Stomach (tissue), 19 donors: ENCODE measurements at places on chromosomes 3 and 15. TPM values are rescaled to one million over a fixed set of nuclear protein-coding genes. Genes with fewer than 3 reads are reported as not detected.
A peak's percentile ranks its signal among the peaks of the same experiment; 100 is the strongest.

DNA sequence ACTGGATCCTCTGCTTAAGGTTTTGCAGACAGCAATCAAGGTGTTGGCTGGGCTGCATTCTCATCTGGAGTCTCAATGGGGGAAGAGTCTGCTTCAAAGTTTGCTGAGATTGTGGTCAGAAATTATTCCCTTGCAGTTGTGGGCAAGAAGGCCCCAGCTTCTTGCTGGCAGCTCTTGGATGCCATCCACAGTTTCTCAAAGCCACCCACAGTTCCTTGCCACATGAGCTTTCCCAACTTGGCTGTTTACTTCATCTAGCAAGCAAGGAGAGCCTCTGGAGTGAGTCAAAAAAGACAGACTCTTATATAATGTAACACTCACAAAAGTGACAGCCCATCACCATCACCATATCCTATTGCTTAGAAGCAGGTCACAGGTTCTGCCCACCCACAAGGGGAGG is 62.1 kb upstream of the ABHD2 start:
- peaks cover 3% of the 10 kb centered on the region for H3K27me3 ChIP-seq
- H3K4me1 ChIP-seq: no peaks in the 10 kb centered on the region
- no peak for DNase-seq
- no peak overlapping the region for H3K4me3 ChIP-seq

- peaks cover 8% of the 10 kb centered on the region for H3K4me1 ChIP-seq
- H3K36me3 ChIP-seq: no peaks in the 10 kb centered on the region
- no peaks in the 10 kb centered on the region for H3K27me3 ChIP-seq
Observed at GRCh38 chr3:140529096-140529495, 148.8 kb upstream of the TRIM42 start.

DNA sequence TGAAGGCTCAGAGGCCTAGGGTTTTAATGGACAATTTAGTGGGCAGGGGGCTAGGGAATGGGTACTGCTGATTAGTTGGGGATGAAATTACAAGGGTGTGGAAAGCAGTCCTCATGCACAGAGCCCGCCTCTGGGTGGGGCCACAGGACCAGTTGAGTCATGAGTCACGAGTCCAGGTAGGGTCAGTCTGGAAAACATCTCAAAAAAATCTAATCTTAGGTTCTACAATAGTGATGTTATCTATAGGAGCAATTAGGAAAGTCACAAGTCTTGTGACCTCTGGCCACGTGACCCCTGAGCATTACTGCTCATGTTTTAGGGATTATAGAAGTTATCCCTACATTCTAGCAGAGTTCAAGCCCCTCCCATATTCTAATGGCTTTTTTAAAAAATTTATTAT is 18.6 kb upstream of the IREB2 start:
- no peaks in the 10 kb centered on the region for H3K36me3 ChIP-seq
- no peaks in the 10 kb centered on the region for H3K4me1 ChIP-seq
- H3K4me3 ChIP-seq: no peak overlapping the region

DNA sequence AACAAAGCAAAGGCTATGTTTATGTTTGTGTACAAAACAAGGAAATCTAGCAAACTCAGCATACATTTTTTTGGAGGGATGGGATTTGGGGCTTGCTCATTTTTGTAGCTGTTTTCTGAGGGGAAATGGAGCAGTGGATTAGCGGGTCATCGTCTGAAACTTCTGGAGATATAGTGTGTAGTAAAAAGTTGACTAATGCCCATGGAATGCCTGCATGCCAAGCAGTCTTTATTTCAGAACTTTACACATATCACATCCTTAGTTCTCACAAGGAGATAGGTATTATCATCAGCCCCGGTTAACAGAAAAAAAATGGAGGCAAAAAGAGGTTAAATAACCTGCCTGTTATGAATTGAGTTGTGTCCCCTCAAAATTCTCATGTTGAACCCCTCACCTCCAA is 47.1 kb downstream of the ATP13A4 start:
- H3K4me1 ChIP-seq: no peaks in the 10 kb centered on the region
- H3K4me3 ChIP-seq: no peak overlapping the region
- DNase-seq: no peak
- no peak overlapping the region for H3K27ac ChIP-seq

GRCh38 chr15:43943511-43943910 is 116.7 kb downstream of the WDR76 start:
- H3K4me3 ChIP-seq: no peak overlapping the region
- no peaks in the 10 kb centered on the region for H3K4me1 ChIP-seq
- no peak overlapping the region for H3K27ac ChIP-seq
- H3K36me3 ChIP-seq: no peaks in the 10 kb centered on the region
- no peaks in the 10 kb centered on the region for H3K27me3 ChIP-seq

DNA sequence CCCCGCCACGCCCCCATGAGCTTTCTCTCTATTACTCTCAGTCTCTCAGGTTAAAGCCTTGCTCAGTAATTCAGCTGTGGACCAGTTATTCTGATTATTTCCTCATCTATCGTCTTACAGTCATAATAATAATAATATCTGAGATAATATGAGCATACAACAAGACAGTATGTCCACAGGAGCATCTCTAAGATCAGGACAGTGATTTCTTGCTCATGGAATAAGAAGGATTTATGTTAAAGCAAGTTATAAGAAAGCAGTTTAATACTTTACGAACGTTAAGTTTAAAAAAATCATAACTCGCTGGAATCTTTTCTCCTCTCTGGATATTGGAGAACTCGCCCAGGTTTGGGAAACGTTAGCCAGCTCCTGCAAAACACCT is 643 bp upstream of the LMCD1 start:
- DNase-seq: no peak
- peak overlapping the region; percentile 90 for H3K27ac ChIP-seq
- no peaks in the 10 kb centered on the region for H3K27me3 ChIP-seq
- no peaks in the 10 kb centered on the region for H3K36me3 ChIP-seq
- H3K4me1 ChIP-seq: peaks cover 50% of the 10 kb centered on the region

GRCh38 chr15:69691307-69692015 is 238.8 kb downstream of the RPLP1 start:
- H3K27me3 ChIP-seq: no peaks in the 10 kb centered on the region
- no peak for DNase-seq
- H3K27ac ChIP-seq: no peak overlapping the region
- no peaks in the 10 kb centered on the region for H3K4me1 ChIP-seq
- H3K36me3 ChIP-seq: no peaks in the 10 kb centered on the region

- peaks cover 32% of the 10 kb centered on the region for H3K36me3 ChIP-seq
- no peak for DNase-seq
- H3K4me3 ChIP-seq: no peak overlapping the region
- no peaks in the 10 kb centered on the region for H3K27me3 ChIP-seq
Observed at GRCh38 chr15:22810853-22811338, 24.5 kb downstream of the NIPA1 start.

- no peak overlapping the region for H3K4me3 ChIP-seq
- no peak overlapping the region for H3K27ac ChIP-seq
- H3K36me3 ChIP-seq: peaks cover 82% of the 10 kb centered on the region
- peaks cover 49% of the 10 kb centered on the region for H3K4me1 ChIP-seq
- no peaks in the 10 kb centered on the region for H3K27me3 ChIP-seq
Observed at GRCh38 chr3:184578822-184579221, 17.2 kb downstream of the EPHB3 start.

DNA sequence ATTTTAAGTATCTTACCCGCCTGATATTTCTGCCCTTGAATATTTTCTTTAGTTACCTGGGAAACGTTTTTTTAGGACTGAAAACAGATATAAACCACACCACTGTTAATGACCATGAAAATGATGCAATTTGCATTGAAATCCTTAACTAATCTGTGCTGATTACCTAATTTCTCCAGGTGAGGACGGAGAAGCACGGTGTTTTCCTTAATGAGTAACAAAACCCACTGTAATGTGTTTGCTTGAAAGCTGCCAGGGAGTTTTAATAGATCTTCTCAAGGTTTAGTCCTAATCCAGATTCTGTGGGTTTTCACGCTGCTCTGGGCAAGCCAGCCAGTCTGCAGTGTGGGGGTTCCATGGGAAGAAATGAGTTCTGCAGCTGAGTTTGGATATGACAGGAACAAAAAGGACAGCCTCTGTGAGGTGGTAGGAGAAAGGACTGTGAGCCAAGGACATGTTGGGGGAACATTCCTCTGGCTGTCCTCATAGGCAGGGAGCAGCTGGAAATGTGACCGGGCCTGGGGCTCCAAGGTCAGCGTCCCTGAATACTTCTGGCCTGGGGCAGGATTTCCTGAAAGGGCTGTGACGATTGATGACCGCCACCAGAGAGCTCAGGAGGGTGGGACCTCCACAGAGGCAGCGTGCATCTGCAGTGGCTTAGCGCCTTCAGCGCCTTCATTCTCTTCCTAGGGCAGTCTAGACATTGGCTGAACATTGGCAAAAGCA is 18.6 kb downstream of the THSD4 start:
- no peaks in the 10 kb centered on the region for H3K27me3 ChIP-seq
- H3K27ac ChIP-seq: no peak overlapping the region
- H3K36me3 ChIP-seq: no peaks in the 10 kb centered on the region
- peaks cover 27% of the 10 kb centered on the region for H3K4me1 ChIP-seq

GRCh38 chr15:40081691-40082194 is 26.9 kb downstream of the BMF start:
- H3K27me3 ChIP-seq: no peaks in the 10 kb centered on the region
- H3K4me1 ChIP-seq: peaks cover 22% of the 10 kb centered on the region
- DNase-seq: peak; percentile 72
- H3K4me3 ChIP-seq: peak overlapping the region; percentile 26

DNA sequence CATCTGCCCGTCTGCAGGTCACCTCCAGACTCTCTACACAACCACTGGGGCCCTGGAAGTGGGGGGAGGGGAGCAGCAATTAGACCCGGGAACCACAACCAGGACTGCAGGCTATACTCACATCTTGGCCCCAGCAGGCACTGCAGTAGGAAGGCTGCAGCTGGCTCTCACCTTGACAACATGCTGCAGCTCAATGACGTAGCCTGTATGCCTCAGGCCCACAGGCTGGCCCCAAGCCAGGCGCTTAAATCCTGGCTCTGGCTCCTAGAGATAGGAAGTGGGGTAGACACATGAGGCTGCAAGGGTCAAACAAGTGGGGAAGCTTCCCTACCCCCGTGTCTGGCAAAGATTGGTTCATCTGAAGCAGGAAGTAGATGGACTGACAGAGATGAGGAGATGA is 4.6 kb upstream of the QRICH1 start:
- no peak overlapping the region for H3K4me3 ChIP-seq
- H3K27me3 ChIP-seq: no peaks in the 10 kb centered on the region
- peaks cover 54% of the 10 kb centered on the region for H3K36me3 ChIP-seq
- H3K4me1 ChIP-seq: peaks cover 24% of the 10 kb centered on the region
- no peak for DNase-seq
- H3K27ac ChIP-seq: no peak overlapping the region

- DNase-seq: no peak
- H3K36me3 ChIP-seq: no peaks in the 10 kb centered on the region
- no peak overlapping the region for H3K4me3 ChIP-seq
Observed at GRCh38 chr3:5002174-5002870, 23.1 kb downstream of the BHLHE40 start.

DNA sequence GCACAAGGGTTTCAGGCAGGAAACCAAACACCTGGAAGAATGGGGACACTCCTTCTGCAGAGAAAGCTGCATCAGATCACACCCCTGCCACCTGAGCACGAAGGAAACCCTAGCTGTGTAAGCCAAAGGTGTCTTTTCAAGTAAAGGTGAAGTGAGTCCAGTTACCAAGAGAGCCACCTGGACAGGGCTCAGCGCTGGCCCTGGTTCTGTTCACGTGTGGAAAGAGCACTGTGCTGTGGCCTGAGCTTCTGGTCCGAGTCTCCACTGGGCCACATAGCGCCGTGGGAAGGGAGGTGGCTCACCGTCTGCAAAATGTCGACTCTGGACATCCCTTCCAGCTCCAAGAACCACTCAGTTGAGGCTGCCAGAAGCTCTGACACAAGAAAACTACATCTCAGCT is 151.1 kb downstream of the ADAMTS17 start:
- H3K4me3 ChIP-seq: no peak overlapping the region
- DNase-seq: no peak
- H3K27me3 ChIP-seq: no peaks in the 10 kb centered on the region
- H3K36me3 ChIP-seq: no peaks in the 10 kb centered on the region
- no peaks in the 10 kb centered on the region for H3K4me1 ChIP-seq

- no peak overlapping the region for H3K4me3 ChIP-seq
- H3K4me1 ChIP-seq: peaks cover 15% of the 10 kb centered on the region
- no peaks in the 10 kb centered on the region for H3K27me3 ChIP-seq
- no peak for DNase-seq
- H3K36me3 ChIP-seq: no peaks in the 10 kb centered on the region
Observed at GRCh38 chr15:63086271-63086670, 35.4 kb upstream of the LACTB start.

- peaks cover 40% of the 10 kb centered on the region for H3K36me3 ChIP-seq
- DNase-seq: no peak
- no peaks in the 10 kb centered on the region for H3K27me3 ChIP-seq
- H3K4me1 ChIP-seq: peaks cover 15% of the 10 kb centered on the region
Observed at GRCh38 chr3:37053753-37054152, 60.4 kb downstream of the MLH1 start.

DNA sequence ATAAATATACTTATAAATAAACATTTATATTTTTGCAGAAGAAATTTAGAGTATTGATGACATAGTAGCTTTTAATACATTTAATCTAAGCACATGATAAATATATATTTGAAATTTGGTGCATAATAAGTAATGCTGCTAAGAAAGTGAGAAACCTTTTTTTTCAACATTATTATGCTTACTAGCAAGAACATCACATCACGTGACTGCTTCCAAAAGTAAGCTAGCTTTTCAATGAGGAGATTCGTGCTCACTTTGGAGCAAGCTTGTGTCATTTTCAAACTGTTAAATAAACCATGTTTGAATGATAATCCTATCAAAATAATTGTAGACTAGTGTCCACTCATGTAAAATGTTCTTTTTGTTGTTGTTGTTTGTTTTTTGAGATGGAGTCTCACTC is 109.0 kb upstream of the SLC4A7 start:
- peaks cover 26% of the 10 kb centered on the region for H3K4me1 ChIP-seq
- H3K27me3 ChIP-seq: no peaks in the 10 kb centered on the region
- H3K36me3 ChIP-seq: no peaks in the 10 kb centered on the region
- DNase-seq: no peak
- H3K4me3 ChIP-seq: no peak overlapping the region

- peak overlapping the region; percentile 63 for H3K27ac ChIP-seq
- no peaks in the 10 kb centered on the region for H3K36me3 ChIP-seq
- H3K27me3 ChIP-seq: no peaks in the 10 kb centered on the region
- no peak overlapping the region for H3K4me3 ChIP-seq
- H3K4me1 ChIP-seq: no peaks in the 10 kb centered on the region
Observed at GRCh38 chr15:56341201-56341600, 24.0 kb upstream of the TEX9 start.

- peak; percentile 30 for DNase-seq
- H3K36me3 ChIP-seq: no peaks in the 10 kb centered on the region
- H3K27ac ChIP-seq: no peak overlapping the region
- H3K4me1 ChIP-seq: no peaks in the 10 kb centered on the region
- H3K4me3 ChIP-seq: no peak overlapping the region
Observed at GRCh38 chr15:83835479-83835878, 181.6 kb downstream of the ADAMTSL3 start.

GRCh38 chr15:88800026-88800425 is 3.2 kb upstream of the ACAN start:
- DNase-seq: no peak
- H3K36me3 ChIP-seq: no peaks in the 10 kb centered on the region
- peaks cover 24% of the 10 kb centered on the region for H3K27me3 ChIP-seq
- no peak overlapping the region for H3K4me3 ChIP-seq
- peaks cover 10% of the 10 kb centered on the region for H3K4me1 ChIP-seq

- no peaks in the 10 kb centered on the region for H3K27me3 ChIP-seq
- peaks cover 38% of the 10 kb centered on the region for H3K4me1 ChIP-seq
- H3K36me3 ChIP-seq: no peaks in the 10 kb centered on the region
- no peak overlapping the region for H3K27ac ChIP-seq
Observed at GRCh38 chr15:89809093-89809786, 5.4 kb downstream of the ANPEP start.

The GRIP2 gene
- total RNA-seq: 5.0 TPM

The LRRC28 gene
- total RNA-seq: 39.3 TPM

The ERC2 gene
- total RNA-seq: 3.1 TPM

The ATP6V1A gene
- 53.1 TPM for total RNA-seq

The CPN2 gene
- total RNA-seq: not detected

The P2RY13 gene
- not detected for total RNA-seq

The GOLGA8S gene
- total RNA-seq: 0.58 TPM

The MB21D2 gene
- total RNA-seq: 4.9 TPM

The ZMYND10 gene
- 0.87 TPM for total RNA-seq

The TMEM108 gene
- 0.92 TPM for total RNA-seq

The GOLGA6A gene
- total RNA-seq: not detected

The CHRM5 gene
- not detected for total RNA-seq

The TNK2 gene
- total RNA-seq: 17.4 TPM
